Stimulated activated CD4-positive, alpha-beta T cell treated with anti-CD3 and anti-CD28 coated beads, Interleukin-2, amount 100 ng/mL, for 24 hours (primary cell): ENCODE measurements at places on chromosomes 12 and 14.

GRCh38 chr12:90936230-90937005 lies 18.6 kb downstream of the CCER1 start:
- peak; percentile 2 for DNase-seq

GRCh38 chr12:117622087-117622486 lies 260.7 kb upstream of the NOS1 start:
- no peak for DNase-seq

GRCh38 chr12:12147111-12147510 lies 76.4 kb downstream of the BCL2L14 start:
- no peak for DNase-seq

DNA sequence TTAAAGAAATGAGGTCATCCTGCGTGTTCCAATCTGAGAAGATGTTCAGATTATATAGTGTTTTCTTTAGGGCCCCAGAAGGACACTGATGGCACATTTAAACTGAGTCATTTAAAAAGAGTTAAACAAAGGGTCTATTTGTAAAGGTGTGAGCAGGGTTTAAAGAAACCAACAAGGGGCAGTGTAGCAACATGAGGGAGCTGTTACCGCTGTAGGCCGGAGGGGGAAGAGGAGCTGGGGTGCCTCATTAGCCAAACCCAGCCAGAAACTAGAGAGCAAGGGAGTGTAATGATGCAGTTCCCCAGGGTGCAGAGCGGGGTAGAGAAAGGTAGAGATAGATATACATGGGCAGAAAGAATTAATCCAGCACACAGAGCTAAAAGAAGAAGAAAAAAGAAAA lies 160.4 kb downstream of the TBX5 start:
- no peak for DNase-seq

DNA sequence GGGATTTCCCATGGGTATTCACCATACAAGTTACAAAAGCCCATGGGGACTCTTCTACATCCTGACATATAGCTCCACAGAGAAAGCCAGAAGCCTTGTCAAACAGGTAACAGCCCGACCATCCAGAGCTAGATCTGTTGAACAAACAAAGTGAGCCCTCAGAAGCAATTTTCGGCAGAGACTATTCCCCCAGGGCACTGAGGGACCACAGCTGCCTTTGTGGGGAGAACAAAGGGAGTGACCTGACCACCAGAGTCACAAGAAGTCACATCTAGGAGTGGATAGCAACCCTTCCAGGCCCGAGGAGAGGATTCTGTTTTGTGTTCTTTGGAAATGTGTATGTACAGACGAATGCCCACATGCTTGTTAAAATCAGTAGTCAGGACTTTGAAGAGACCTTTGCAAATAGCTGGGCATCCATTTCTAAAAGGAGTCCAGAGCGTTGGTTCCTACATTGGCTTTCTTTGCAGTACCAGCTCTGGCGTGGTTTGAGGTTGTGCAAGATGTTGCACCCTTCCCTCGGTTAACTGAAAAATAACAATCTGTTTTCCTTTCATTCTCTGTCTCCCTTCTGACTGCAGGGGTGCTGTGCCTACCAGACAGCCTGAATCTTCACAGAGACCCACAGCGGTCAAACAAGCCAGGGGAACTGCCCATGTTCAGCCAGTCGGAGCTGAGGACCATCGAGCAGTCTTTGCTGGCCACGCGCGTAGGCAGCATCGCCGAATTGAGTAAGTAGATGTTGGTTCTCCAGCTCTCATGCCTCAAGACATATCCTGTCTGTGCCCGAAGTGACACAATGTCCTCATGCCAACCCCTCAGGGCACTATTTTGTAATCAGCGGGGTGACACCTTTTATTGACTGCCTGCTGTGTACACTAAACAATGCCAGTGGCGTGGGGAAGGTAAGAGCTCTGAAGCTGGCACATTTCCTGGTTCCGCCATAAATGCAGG lies 165.4 kb upstream of the PWP1 start:
- no peak for DNase-seq

GRCh38 chr14:106294324-106294723 lies 767.9 kb downstream of the TMEM121 start:
- DNase-seq: no peak

DNA sequence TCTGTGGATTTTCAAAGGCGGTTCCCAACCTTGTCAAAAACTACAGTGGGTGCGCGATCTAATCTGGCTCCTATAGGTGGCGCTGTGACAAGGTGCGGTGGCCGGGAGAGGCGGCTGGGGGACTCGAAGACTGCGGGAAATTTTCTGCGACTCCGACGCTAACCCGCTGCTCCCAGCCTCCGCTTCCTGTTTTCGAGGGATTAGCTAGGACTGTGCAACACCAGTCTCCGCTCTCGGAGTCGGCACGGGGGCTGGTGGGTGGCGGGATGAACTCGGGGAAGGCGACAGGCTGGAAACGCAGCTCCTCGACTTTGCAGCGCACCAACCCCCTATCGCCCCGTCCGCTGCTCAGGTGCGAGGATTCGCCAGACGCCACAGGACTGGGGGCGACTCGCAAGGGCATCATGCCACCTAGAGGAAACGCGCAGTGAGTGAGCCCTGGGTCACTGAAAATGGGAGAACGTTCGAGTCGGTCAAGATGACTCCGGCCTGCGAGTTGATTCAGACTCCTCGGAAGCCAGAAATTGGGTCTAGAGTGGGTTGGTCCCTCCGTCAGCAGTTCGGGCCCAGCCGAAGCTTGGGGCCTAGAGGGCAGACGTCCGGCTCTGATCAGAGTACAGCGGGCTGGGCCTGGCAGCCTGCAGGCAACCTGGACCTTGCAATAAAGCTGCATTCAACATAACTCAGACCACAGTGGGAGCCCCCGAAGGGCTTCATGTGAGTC lies 5.5 kb upstream of the PAX9 start:
- DNase-seq: no peak

- DNase-seq: no peak
These were observed 20.7 kb downstream of the SLC35E3 start for GRCh38 chr12:68766646-68767045.

- no peak for DNase-seq
These were observed 16.2 kb downstream of the ACIN1 start for GRCh38 chr14:23078692-23079116.

DNA sequence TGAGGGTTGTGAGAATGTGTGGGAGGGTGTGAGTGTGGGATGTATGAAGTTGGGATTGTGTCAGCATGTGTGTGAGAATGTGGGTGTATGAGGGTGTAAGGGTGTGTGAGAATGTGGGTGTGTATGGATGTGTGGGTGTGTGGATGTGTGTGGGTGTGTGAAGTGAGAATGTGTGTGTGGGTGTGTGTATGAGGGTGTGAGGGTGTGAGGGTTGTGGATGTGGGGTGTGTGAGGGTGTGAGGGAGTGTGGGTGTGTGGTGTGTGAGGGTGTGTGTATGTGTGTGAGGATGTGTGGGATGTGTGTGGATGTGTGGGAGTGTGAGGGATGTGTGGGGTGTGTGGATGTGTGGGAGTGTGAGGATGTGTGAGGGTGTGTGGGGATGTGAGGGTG lies 37.0 kb downstream of the TMEM121 start:
- no peak for DNase-seq

DNA sequence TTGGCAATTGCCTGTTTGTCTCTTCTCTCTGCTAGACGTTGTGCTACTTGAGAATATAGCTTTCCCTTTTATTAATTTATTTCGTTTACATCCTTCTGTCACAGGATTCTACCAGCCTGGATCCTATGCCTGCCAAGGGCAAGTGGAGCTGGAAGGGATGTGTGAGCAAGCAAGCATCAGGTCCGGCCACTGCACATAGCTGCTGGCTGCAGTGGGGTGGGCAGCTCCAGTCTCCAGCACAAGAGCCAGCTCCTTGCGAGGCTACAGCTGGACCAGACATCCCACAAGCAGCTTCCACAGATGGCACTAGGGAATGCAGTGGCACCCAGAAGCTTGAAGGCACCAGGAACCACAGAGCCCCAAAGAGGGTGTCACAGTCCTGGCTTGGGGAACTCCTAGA lies 225.0 kb downstream of the KCNC2 start:
- no peak for DNase-seq

- no peak for DNase-seq
These were observed 47.1 kb downstream of the RPGRIP1 start for GRCh38 chr14:21326972-21327371.

DNA sequence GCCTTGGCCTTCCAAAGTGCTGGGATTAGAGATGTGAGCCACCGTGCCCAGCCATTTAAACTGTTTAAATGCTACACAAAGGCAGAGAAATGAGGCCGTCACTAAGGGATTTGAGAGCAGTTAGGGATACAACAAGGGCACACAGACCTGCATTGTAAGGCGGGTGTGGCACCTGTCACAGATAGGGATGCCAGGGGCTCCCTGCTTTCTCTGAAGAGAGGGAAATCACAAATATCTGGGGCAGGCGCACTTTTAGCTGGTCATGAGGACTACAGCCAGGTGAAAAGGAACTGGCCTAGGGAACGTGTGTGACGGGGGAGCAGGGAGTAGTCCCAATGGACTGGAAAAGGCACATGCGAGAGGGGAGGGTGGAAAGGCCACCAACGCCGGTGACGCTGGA lies 9.7 kb downstream of the SSH1 start:
- DNase-seq: no peak

GRCh38 chr14:50798048-50798421 lies 32.9 kb downstream of the NIN start:
- no peak for DNase-seq

- DNase-seq: no peak
These were observed 97.3 kb downstream of the PRICKLE1 start for GRCh38 chr12:42492267-42492666.

GRCh38 chr14:102096569-102097188 lies 9.8 kb upstream of the HSP90AA1 start:
- DNase-seq: peak; percentile 80

- no peak for DNase-seq
These were observed 350.6 kb downstream of the CACNA1C start for GRCh38 chr12:2403221-2403976.

GRCh38 chr12:62604373-62604772 lies 137.7 kb downstream of the MON2 start:
- no peak for DNase-seq

- no peak for DNase-seq
These were observed 389.8 kb downstream of the NUAK1 start for GRCh38 chr12:105748806-105749600.

- no peak for DNase-seq
These were observed 90.3 kb downstream of the DDHD1 start for GRCh38 chr14:53062856-53063255.

DNA sequence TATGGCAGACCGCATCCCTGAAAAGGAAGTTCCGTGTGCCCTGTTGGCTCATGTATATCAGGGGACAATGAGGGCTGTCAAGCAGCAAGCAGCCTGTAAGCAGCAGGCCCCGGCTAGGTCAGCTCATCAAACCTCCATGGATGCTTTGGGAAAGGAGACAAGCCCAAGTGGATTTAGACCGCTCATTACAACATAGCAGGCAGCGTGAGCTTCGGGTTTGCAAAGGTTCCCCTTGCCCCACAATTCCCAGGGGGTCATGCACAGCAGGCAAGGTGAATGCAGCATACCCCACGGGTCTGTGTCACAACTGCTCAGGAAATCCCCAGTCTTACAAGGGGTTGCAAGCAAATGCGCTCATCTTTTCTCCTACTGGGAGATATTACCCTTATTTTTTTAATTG lies 54.6 kb downstream of the KCNK13 start:
- no peak for DNase-seq
